Stimulated activated CD8-positive, alpha-beta memory T cell treated with anti-CD3 and anti-CD28 coated beads, Interleukin-12 subunit alpha, Interleukin-12 subunit beta, amount 100 ng/mL, for 4 hours (primary cell): ENCODE measurements at places on chromosomes 2 and 18.

DNA sequence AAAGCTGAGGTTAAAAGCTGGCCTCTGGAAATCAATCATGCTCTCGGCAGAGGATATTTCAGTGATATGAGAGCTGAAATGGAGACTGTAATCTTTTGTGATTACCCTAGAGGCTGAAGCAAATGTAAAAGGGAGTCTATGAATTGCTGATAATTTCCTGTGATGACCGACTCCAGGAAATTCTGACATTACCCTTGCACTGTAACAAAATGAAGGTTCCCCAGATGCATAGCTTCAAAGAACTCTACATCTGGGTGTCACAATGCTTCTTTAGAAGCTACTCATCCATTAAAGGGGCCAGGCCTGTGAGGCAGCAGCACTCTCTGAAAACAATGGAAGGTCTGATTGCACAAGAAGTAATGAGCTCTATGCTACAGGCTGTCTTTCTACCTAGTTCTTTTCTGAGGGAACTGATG, 268.2 kb upstream of the SESTD1 start:
- DNase-seq = no peak

DNA sequence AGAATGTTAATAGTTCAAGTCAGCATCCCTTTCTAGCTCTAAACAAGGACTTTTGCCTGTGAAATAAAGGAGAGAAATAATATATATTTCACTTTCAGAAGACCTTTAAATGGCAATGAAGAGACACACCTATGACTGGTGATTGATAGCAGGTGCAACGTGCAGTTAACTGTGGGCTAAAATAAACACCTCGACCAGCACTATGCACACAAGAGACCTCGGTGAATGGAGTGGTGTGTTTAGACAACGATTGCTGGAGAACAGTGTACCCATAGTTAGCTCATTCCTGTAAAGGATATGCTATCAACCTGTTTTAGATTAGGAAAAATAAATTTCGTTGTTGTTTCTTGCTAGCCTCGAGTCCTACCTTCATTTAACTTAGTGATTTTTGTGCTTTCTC, 143.4 kb downstream of the NR4A2 start:
- DNase-seq = no peak

DNA sequence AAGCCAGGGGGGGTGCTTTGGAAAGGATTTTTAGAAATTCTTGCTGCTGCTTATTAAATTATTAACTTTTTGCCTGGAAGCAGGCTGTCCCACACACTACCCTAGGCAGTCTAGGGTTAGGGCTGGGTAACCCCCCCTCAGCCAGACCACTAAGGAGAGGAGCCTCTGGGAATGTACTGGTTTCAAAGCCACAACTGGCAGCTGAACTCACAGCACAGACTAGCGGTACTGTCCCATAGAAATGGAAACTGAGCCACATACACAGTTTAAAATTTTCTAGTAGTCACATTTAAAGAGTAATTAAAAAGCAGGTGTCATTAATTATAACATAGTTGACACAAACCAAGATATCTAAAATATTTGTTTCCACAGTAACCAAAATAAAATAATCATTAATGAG, 50.1 kb downstream of the SPRED2 start:
- no peak for DNase-seq

DNA sequence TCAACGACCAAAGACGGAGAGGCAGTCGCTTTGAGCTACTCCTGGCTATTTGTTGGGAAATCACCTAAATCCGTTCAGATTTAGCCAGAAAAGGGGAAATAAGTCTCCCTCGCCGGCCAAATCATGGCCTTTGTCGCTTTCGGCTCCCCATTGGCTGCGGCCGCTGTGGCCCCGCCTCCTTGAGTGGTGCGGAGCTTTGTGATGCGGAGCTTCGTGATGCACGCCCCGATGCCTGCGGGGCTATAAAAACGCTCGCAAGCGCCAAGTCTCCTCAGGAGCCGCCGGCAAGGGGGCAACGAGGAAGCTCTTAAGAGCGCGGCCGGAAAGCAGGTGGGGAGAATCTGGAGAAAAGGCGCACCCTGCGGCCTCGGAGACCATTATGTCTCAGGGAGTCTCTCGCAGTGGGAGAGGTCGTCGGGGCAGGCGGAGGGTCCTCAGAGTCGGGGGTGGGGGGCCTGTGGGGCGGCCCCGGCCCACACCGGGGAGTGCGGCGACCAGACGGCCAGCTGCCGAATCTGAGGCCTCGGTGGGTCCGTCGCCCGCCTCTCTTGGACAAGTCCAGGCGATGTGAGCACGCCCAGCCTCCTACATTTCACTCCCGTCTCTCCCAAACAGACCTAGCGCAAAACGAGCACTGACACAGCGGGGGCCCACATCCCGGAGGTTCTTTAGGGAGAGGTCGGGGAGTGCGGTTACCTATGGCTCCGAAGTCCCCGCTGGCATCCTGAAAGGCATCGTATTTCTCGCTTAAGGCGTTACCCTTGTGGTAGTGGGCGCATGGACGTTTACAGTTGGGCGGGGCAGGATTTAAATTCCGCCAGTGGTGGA, at the start of gene CABYR:
Gene CABYR (plus strand): TSS at position 274 of the 828 bp plus-strand sequence. CDS start 4,053 bp downstream, outside the sequence.
- peak; percentile 47 for DNase-seq

DNA sequence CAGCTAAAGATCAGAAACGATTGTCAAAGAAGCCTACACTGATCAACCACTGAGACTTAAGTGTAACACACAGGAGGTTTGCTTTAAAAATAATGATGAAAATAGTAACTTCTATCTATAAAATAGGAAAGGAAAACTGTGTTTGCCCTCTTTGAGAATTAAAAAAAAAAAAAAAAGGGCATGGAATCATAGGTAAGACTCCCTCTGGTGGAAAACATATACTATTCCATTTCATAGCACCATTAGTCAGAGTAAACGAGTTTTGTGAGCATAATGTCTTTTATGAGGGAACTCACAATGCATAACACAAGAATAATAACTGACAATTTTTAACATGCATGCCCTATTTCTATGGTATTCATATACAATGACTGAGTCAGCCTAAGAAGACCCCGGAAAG, 36.3 kb downstream of the SLC35F5 start:
- DNase-seq = no peak
